Stimulated activated CD4-positive, alpha-beta T cell treated with anti-CD3 and anti-CD28 coated beads, Interleukin-2, amount 100 ng/mL, for 48 hours (primary cell): ENCODE measurements at places on chromosomes 12 and 14.

DNA sequence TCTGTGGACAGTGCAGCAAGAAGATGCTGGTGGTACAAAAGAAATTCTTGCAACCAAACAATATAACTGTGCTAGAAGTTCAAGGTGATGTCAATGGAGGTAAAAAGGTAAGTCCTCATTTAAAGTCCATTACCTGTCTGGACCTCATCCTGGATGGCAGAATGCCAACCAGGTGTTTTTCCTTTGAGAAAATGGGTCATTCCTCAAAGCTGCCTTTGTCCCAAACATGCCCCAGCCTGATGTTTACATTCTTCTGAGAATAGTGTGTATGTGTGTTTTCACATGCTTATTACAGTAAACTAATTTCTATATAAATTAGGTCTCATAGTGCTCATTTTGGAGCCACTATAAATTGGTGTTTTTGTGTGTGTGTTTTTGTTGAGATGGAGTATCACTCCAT, 24.9 kb downstream of the ACTR6 start:
- no peak for DNase-seq

- no peak for DNase-seq
Measured at GRCh38 chr14:45060551-45060950, 23.4 kb upstream of the PRPF39 start.

GRCh38 chr12:120200364-120200800, 529 bp downstream of the RPLP0 start:
- no peak for DNase-seq

- DNase-seq = no peak
Measured at GRCh38 chr14:58739674-58740073, 101.9 kb downstream of the DACT1 start.

GRCh38 chr12:108468196-108468968, 46.7 kb upstream of the FICD start:
- no peak for DNase-seq

DNA sequence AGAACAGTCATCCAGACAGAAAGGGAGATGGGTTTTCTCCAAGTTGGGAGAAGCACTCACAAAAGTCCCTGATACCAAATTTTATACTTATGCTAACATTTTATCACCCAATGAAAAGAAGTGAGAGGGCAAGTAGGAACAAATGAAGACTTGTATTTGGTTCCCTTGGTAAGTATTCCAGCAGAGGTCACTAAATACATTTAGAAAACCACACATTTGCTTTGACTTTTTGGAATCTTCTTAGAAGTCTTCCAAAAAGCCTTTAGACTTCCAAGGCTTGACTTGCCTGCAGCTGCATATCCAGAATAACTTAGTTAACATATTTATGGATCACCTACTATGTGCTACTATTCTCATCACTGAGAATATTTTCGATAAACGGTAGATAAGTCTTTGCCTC, 3.1 kb upstream of the GYS2 start:
- DNase-seq = no peak

- no peak for DNase-seq
Measured at GRCh38 chr12:91123236-91123916, 12.1 kb upstream of the LUM start.

GRCh38 chr12:67077617-67078016, 191.5 kb upstream of the CAND1 start:
- DNase-seq = no peak

- no peak for DNase-seq
Measured at GRCh38 chr14:61651355-61651754, 44.0 kb upstream of the HIF1A start.

DNA sequence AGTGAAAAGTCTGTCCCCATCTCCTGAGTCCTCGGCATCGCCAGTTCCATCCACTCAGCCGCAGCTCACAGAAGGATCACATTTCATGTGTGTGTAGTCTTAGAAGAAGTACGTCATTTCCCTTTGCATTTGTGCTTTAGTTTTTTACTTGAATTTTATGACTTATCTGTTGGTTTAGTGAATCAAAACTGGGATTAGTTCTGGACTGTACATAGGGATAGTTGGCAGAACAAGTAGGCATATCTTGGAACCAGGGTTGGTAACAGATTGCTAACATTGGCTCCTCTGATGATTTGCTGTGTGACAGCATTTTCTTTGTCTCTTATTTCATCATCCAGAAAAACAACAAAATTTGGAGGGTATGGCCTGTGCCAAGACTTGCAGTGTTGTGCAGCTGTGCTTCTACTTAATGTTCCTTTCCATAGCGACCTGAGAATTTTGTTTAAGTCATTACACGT, 69.6 kb upstream of the AEBP2 start:
- DNase-seq = no peak

GRCh38 chr14:53751650-53752049, 205.0 kb downstream of the BMP4 start:
- DNase-seq = no peak

GRCh38 chr14:50061664-50062437, 54.5 kb downstream of the VCPKMT start:
- DNase-seq = peak; percentile 49

DNA sequence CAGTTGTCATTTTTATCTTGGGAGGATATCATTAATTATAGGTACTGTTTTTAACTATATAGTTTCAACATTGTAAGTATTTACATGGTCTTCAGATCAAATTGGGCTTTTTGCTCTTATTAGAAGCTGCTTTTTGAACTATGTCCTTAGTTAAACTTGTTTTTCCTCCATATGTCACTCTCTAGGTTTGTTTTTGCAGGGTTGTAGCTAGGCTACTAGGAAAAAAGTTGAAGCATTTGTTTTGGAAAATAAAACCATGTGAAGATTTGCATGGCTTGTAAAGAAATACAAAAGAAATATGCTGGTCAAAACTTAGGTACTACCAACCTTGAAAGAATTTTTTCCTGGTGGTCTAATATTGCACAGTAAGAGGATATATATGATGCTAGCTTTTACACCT, 3.4 kb downstream of the ARID2 start:
- no peak for DNase-seq

GRCh38 chr12:87363497-87364084, 665.6 kb downstream of the C12orf50 start:
- no peak for DNase-seq

DNA sequence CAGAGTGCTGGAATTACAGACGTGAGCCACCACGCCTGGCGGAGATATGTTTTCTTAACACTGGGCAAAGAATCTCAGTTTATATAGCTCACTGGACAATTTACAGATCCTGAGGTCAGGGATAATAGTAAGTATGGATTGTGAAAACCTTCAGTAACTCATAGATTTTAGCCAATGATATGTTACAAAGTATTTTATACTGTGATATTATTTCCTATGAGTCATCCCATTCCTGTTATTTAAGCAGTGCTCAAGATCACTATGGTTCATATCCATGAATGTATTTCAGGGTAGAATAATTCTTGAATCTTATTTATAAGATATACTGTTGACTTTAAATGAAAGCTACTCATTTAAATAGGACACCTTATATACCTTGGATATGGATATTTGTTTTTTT, 107.2 kb downstream of the RAD51B start:
- DNase-seq = no peak

GRCh38 chr12:31682136-31682962, 22.9 kb downstream of the ETFBKMT start:
- peak; percentile 51 for DNase-seq

GRCh38 chr12:57165741-57166140, 18.3 kb upstream of the LRP1-AS start:
- DNase-seq = no peak

- no peak for DNase-seq
Measured at GRCh38 chr12:71725011-71725410, 29.7 kb upstream of the RAB21 start.

- no peak for DNase-seq
Measured at GRCh38 chr12:118456741-118457140, 80.4 kb downstream of the SUDS3 start.

DNA sequence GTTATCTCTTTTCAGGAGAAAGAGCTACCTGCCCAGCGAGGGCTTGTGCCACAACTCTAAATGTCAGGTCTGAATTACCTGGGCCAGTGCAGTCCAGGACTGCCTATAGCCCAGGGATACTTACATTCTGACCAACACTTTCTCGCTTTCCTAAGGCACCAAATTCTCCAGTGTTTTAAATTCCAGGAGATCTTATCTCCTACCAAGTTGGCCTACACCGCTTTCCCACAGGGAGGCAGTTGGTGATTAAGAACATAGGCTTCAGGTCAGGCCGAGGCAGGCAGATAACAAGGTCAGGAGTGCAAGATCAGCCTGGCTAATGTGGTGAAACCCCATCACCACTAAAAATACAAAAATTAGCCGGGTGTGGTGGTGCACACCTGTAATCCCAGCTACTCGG, 41.1 kb downstream of the RPS29 start:
- no peak for DNase-seq

DNA sequence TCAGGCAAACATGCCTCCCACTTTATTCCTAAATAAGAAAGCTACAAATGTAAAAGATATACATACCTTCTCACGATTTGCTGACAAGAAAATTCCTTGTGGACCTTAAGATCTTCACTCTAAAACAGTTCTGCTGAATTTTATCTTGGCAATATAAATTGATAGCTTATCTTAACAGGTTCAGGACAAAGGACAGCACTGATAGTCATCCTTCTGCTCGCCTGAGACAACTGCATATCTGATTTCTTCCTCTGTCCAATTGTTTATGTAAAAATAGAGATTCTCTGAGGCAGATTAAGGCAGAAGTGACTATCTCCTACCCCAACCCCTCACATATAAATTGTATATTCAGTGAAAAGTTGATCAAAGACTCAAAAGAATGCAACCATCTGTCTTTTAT, 44.9 kb downstream of the CAPZA3 start:
- no peak for DNase-seq

DNA sequence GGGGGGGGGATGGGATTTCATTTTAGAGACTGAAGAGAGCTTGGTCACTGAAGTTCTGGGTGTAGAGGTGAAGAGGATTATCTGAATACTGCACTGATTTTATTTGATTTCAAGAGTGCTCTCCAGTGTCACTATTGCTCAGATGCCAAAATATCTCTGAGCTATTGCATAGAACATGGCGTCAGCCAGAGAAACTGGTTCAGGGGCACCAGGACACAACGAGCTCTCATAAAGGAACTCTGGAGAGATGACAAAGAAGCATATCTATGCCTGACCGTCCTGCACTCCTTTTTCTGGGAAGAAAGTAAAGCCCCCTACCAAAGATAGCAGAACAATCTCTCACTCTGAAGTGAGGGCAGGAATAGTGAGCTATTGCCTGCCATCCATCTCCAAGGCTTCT, 2.0 kb downstream of the SLC7A8 start:
- no peak for DNase-seq

DNA sequence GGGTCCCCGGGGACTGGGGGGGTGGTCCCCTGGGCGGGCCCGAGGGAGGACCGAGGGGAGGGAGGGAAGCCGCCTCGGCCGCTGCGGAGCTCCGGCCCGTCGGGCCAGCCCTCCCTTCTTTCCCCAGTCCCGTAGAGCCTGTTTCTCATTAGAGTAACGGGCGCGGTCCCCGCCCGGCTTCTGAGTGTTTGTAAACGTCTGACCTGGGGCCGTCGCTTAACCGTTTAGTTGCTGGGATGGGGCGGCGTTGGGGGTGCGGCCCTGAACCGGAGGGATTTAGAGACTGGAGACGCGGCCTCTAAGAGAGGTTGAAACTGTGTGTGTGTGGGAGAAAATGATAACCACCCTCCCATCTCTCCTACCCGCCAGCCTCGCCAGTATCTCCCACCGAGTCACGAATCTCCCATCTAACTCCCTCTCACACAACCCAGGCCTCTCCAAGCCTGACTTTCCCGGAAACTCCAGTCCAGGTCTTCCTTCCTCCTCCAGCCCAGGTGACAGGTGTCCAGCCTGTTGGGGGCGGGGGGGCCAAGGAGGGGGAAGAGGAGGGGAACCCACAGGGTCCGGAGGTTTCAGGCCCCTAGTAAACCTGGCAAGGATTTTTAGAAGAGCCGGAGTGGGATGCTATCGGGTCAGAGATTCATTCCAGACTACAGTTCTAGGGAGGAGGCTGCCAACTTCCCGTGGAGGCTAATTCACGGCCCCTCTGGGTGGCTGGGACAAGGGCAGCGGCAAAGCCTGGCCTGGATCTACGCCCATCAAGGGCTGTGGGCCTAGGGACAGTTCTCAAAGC, 1.1 kb upstream of the NFATC4 start:
- no peak for DNase-seq

- DNase-seq = no peak
Measured at GRCh38 chr12:46574847-46575246, 202.3 kb upstream of the SLC38A2 start.

DNA sequence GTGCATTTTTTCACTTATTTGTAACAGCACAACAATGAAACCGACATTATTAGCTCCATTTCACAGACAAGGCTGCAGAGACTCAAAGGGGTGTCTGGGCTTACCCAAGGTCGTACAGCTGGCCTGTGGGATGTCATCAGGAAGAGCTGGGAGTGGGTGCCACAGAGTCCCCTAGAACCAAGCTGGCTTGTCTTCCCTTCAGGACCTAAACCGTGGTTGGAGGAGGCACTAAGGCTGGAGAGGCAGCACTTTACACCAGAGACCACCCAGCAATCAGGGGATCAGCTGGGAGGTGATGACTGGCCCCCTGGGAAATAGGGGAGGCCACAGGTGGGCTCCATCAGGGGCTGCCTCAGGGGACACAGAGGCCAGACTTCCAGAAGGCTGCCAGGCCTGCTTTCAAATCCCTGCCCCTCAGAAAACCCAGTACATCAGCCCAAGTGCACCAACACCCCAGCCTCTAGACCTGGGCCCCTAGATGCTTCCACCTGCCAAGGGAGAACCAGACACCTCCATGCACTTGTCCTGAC, 28.3 kb downstream of the DIO3 start:
- no peak for DNase-seq

DNA sequence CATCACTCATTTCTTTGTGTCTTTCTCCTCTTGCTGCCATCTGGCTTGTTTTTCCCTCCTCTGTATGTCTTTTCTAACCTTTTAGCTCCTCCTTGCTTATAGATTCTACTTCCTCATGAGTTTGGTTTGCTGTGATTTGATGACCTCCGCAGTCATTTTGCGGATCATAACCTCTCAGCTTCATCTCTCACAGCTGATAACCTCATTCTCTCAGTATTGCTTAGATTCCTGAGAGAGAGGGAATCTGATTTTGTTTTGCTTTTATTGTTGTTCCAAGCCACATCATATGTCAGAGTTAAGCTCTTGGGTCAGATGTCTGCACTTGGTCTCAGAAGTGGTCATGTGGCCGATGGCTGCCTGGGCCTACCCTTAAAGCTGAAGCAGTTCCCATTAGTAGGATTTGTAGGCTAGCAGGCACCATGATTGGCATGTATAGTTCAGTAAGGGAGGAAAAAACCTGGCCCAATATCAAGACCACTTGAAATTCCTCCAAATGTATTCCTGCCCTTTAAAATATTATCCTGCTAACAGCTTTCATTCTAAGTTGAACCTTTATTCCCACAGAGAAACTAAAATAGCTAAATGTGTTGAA, 13.5 kb downstream of the ZNF664 start:
- DNase-seq = no peak

DNA sequence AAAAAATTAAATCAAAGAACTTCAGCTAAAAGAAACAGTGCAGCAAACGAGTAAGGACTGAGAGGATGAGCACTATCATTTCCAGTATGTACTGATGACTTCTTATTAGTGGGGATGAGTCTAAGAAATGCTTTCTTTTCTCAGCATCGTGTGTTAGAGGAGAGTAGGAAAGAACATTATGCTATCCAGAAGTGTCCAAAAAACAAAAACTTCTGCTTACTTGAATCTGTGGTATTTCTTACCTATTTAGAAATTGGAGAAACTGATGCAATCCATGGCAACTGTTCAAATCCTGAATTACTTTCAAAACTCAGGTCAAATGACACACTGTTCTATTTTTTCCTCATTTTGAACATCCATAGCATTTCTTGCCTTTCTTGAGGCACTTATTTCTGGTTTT, 23.7 kb downstream of the ABCD2 start:
- DNase-seq = no peak
